ENCODE measurements at places on chromosomes 5 and 9.

- DNase-seq = no peak
Observed at GRCh38 chr9:34744295-34745221, 34.6 kb upstream of the CCL21 start.

GRCh38 chr9:77011973-77012821, 7.3 kb upstream of the FOXB2 start:
- peak; percentile 53 for DNase-seq

- DNase-seq = no peak
Observed at GRCh38 chr9:2227144-2227867, 212.2 kb downstream of the SMARCA2 start.

- no peak for DNase-seq
Observed at GRCh38 chr5:135319928-135320606, 79.0 kb downstream of the MACROH2A1 start.

DNA sequence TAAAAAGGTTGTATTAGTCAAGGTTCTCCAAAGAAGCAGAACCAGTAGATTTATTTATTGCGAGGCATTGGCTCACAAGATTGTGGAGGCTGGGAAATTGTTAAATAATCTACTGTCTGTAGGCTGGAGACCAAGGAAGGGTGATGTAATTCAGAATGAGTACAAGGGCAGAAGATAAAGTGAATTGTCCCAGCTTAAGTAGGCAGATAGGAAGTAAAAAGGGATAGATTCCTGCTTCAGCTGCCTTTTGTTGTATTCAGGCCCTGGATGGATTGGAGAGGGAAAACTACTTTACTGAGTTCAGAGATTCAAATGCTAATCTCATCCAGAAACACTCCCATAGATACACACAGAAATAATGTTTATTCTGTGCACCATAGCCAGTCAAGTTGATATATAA, 301.1 kb downstream of the CYLC2 start:
- DNase-seq = no peak

DNA sequence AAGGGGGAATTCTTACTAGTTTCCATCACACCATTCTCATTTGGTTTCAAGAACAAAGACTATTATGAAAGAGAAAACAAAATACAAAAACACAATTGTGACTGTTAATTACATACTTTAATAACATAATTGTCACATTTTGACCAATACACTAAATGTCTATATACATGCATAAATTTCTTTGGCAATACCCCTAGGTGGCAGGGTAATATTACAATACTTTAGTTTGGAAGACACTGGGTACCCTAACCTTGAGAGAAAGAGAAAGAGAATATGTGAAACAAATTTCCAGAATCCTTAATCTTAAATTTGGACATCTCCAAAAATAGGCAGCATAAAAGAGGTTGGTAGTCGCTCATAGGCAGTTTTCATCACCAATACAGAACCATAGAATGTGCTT, 619.6 kb upstream of the ADAMTS16 start:
- no peak for DNase-seq

- DNase-seq = no peak
Observed at GRCh38 chr9:28502741-28503140, 929.5 kb upstream of the C9orf72 start.

DNA sequence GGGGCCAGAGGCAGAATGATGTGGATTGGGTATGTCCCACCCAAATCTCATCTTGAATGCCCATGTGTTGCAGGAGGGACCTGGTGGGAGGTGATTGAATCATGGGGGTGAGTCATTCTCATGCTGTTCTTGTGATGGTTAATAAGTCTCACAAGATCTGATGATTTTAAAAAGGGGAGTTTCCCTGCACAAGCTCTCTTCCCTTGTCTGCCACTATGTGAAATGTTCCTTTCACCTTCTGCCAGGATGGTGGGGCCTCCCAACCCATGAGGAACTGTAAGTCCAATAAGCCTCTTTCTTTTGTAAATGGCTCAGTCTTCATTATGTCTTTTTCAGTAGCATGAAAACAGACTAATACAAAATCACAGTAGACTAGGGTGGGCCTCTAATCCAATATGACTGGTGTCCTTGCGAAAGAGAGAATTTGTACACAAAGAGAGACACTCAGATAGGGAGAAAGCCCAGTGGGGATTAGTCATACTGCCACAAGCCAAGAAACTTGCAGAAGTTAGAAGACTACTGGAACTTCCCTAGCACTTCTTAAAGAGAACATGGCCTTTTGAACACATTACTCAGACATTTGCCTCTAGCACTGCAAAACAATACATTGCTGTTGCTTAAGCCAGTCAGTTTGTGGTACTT, 68.4 kb downstream of the ANXA1 start:
- DNase-seq = no peak

DNA sequence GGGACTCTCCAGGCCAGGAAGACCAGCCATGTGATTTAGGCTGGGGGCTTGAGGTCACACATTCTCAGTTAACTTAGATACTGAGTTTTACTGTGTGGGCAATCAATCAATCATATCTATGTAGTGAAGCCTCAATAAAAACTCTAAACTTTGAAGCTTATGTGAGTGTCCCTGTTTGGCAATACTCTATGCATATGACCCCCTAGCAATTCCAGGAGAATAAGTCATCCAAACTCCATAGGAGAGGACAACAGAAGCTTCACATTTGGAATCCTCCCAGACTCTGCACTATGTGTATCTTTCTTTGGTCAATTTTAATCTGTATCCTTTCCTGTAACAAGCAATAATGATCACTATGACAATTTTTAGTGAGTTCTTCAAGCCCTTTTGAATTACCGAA, 216.8 kb upstream of the RGMB start:
- no peak for DNase-seq

DNA sequence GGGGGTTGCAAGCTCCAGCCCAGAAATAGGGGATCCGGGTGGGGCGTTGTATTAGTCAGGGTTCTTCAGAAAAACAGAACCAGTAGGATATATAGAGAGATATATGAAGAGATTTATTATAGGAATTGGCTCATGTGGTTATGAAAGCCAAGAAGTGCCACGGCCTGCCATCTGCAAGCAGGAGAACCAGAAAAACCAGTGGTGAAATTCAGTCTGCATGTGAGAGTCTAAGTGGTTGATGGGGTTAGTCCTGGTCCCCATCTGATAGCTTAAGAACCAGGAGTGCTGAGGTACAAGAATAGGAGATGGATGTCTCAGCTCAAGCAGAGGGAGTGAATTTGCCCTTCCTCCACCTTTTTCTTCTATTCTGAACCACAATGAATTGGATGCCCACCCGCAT, 123.4 kb upstream of the APC start:
- DNase-seq = no peak

DNA sequence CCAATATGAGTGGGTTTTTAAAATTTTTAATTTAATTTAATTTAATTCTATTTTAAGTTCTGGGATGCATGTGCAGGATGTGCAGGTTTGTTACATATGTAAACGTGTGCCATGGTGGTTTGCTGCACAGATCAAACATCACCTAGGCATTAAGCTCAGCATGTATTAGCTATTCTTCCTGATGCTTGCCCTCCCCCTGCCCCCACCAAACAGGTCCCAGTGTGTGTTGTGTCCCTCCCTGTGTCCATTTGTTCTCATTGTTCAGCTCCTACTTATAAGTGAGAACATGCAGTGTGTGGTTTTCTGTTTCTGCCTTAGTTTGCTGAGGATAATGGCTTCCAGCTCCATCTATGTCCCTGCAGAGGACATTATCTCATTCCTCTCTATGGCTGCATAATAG, 35.0 kb upstream of the ANKRD33B start:
- DNase-seq = no peak

- no peak for DNase-seq
Observed at GRCh38 chr5:135478938-135479337, 26.8 kb upstream of the TIFAB start.

- no peak for DNase-seq
Observed at GRCh38 chr9:68793605-68794343, 88.7 kb downstream of the PIP5K1B start.

GRCh38 chr9:31683116-31683515, 701.3 kb upstream of the ACO1 start:
- DNase-seq = peak; percentile 71

DNA sequence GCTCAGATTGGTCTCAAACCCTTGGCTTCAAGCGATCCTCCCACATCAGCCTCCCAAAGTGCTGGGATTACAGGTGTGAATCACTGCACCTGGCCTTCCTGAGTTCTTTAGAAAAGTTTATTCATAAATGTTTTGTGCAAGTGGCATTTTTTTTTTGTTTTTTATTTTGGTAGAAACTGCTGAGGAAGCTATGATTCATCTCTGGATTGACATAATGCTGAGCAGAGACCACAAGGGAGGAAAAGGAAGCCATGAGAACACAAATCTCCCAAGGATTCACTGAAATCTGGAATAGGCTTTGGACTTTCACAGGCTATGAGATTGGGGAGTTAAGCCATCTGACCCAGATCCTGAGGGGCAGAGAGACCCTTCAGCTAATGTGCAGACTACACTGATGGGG, 3.4 kb upstream of the SLC46A2 start:
- DNase-seq = no peak

DNA sequence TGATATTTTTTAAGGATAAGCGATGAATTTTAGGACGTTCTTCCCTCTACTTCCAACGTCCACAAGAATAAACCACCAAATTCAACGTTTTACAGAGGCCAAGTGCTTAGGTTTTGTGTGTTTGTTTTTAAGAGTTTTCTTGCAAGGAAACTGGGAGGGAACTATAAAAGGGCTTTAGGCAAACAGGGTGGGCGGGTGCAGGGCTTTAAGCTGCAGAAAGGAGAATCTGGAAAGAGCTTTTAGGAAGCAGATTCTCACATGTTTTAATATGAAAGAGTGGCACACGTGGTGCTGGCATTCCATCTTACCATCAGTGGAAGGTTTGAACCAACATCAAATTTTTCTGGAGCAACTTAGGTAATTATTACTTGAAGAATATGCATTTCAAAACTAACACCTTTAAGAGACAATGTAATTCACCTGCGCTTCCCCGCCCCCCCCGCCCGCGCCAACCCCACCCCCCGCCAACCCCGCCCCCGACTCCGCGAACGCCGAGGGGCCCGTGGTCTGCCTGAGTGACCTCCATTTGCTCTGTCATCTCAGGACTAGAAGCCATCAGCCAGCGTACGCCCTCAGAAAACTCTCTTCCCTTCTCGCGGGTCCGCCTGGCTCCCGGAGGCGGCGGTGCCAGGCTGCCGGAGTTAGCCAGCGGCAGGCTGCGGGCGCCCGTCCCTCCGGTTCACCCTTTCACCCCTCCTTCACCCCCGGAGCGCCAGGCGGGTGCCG, 911 bp upstream of the PIK3R1 start:
- no peak for DNase-seq

GRCh38 chr9:136229096-136230065, 16.2 kb downstream of the QSOX2 start:
- no peak for DNase-seq

GRCh38 chr5:117205894-117206293, 631.3 kb upstream of the SEMA6A start:
- no peak for DNase-seq

DNA sequence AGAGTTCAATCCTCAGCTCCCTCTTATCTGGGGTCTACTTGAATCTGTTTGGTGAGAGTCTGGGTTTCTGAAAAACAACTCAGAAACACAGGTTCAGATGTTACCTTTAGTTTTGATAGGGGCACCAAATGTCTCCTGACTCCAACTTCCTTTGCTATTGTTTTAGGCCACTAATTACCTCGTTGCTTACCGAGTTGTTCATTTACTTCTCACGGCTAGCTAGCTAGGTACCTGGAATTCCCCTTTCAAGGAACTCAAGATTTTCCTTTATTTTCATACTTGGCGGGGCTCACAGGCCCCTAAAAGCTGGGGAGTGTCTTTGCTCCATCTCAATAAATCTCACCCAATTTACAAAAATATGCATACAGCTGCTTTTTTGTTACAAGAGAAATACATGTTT, 111.4 kb downstream of the SLC28A3 start:
- DNase-seq = no peak

DNA sequence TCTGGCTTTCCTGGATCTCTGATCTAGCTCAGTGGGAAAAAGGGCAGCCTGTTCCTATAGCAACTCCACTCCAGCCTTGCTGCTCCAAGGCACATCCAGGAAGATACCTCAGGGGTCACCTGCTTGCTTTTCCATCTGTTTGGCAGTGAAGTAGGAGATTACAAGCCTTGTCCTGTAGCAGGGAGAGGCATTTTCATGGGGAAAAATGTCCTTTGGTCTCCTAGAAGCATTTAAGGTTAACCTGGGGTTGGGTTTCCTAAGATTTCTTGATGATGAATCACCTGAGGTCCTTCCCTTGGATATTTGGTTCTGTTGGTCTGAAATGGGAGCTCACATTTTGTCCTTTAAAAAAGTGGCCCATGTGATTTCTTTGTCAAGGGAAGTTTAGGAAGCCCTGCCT, 1.5 kb upstream of the TMEM174 start:
- DNase-seq = no peak

DNA sequence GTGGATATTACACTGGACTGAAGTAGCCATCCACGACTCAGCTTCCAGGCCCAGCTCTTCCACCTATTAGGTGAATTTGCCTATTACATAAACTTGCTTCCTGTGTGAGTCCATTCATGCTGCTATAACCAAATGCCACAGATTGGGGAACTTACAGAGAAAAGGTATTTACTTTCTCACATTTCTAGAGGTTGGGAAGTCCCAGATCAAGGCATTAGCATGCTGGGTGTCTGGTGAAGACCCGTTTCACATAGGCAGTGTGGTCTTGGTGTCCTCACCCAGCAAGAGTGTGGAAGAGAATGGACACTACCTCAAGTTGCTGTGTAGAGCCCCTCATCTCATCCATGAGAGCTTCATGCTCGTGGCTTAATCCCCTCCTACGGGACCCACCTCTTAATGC, 282.6 kb downstream of the IRX1 start:
- DNase-seq = no peak

- DNase-seq = no peak
Observed at GRCh38 chr5:59790776-59791475, 102.6 kb downstream of the PDE4D start.
